ENCODE measurements at places on chromosomes 4 and X.
A peak's percentile ranks its signal among the peaks of the same experiment; 100 is the strongest.

DNA sequence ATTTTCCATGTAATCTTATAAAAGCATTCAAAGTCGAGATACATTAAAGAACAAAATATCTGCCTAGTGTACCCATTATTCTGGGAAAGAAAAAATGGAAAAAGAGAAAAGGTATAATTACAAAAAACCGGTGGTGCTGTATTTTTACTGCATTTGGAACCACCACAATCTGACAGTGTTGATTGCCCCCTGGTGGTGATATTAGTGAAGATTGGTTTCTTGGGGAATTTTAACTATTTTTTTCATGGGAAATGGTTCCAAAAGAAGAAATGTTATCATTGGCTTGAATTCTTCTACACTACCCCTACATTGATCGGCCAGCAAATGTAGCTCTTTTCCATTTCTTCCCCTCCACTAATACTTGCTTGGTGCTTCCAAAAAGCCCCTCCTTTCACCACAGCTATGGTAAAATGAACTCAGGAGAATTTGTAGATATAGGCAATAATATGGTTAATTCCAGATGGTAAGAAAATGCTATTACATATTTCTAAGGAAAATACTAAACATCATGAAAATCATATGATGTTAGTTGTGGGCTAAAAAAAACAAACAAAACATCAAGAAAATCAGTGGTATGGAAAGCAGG is 50.0 kb downstream of the COX18 start:
- DNase-seq, result peak; percentile 41

GRCh38 chrX:120408168-120408567 is 46.3 kb downstream of the ATP1B4 start:
- no peak for DNase-seq

DNA sequence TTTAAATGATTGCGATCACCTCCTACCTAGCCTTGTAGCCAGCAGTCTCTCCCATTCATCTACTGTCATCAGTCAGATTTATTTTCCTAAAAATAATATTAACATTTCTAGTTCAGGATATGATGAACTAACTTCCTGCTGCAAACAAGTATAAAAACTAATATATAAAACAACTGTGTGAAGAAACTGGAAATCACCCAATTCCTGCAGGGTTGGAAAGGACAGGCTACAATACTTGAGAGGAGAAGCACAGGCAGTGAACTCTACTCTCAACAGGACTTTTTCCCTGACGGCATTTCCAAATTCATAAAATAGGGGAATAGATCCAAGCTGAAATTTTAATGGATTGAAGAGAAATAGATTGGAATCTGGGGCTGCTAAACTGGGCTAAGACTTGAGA is 14.2 kb upstream of the BBS12 start:
- DNase-seq, result no peak

- DNase-seq, result peak; percentile 57
Observed at GRCh38 chr4:8580321-8581093, at the start of gene GPR78. TSS of gene GPR78 (plus strand) at chr4:8580392. CDS start at chr4:8580983, 591 bp downstream.

GRCh38 chr4:60389633-60390032 is 810.5 kb upstream of the ADGRL3 start:
- no peak for DNase-seq

GRCh38 chr4:169131556-169132208 is 121.6 kb upstream of the CBR4 start:
- DNase-seq, result no peak

DNA sequence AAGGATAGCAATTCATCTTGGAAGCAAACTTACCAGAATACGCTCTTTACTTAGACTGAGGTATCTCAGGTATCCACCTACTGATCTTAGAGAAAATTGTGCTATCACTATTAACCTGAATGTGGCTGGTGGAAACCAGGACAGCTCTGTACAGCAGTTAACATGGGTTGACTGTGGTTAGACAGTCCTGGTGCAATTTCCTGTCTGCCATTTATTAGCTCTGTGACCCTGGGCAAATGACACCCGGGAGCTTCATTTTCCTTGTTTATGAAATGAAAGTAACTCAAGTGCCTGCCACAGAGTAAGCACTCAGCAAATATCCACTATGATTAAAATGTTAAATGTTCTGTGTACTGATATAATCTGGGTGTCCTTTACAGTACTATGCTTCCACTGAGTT is 60.0 kb downstream of the SMC1A start:
- no peak for DNase-seq

DNA sequence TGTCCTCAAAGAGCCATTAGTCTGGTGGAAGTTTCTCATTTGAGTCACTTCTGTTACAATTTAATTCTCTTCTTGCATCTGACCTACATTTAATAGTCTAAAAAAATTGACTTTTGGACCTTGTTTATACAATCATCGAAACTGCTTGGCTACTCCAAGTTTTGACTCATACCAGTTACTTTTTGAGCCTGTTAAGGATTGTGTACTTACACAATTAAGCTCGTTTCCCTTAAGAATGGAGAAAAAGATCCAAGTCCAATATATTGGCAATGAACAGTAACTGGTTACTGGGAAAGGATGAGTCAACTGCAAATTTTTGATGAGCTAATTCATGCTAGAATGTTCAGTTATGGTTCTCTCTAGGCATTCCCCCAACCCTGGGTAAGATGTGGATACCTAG is 58.2 kb downstream of the DCX start:
- DNase-seq, result no peak

DNA sequence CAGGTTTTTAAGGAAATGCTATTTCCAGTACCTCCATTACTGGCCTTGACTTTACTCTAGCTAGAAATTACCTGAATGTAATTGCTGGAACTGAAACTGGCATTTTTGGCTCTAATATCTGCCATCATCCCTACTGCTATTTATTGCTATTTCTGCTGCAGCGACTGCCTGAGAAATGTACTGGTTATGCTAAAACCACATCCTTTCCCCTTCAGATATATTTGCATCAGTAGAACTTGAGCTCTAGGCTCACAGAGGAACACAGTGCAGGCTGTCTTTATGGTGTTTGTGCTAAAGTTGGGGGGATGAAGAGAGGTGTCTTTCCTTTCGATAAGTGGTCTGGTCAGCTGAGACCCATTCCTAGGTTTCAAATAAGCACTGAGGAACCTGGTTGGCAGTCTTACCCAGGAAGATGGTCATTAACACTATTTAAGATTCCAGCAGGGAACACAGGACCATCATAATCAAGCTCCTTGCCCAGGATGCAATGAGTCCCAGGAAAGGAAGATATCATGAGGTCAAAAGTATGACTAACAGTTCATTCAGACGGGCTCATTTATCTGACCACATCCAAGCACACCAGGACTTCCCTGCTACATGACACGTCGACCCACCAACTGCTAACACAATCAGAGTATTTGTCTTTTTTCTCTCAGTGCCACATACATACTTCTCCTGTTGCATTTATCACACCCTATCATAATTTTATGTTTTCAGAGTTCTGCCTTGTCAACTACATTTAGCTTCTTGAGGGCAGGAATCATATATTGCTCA is 137.4 kb downstream of the GABRA3 start:
- no peak for DNase-seq

DNA sequence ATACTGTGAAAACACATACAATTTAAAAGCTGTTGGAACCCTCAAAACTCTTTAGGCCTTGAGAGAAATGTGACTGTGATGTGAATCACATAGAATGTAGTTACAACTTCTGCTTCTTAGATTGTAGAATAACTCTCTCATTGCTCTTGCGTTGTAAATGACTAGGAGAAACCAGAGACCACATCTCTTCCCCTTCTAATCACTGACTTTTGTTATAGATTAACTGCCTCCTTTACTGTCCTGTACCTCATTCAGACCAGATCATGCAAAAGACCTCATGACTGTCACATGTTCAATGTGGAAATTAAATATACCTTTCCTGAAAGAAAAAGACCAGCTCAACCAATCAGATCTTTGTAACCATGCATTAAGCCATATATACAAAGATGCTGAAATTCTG is 43.2 kb upstream of the NEIL3 start:
- no peak for DNase-seq

- DNase-seq, result no peak
Observed at GRCh38 chrX:16825264-16826035, 39.2 kb downstream of the TXLNG start.

DNA sequence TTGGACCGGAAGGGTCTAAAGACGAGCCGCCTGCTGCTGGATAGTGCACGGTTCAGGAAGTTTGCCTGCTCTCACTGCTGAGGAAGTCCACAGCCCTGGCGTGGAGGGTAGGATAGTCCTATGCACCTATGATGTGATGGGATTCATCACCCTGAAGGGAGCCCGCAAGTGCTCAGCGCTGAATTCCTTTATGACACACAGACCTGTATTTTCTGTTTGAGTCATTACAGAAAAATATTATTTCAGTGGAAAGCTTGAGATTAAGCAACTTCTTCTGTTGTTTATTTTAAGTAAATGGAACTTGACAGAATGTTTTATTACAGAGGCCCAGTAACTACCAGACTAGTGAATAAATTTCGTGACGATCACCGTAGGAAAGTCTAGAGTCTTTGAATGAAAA is 123.2 kb downstream of the TRIML1 start:
- DNase-seq, result no peak

DNA sequence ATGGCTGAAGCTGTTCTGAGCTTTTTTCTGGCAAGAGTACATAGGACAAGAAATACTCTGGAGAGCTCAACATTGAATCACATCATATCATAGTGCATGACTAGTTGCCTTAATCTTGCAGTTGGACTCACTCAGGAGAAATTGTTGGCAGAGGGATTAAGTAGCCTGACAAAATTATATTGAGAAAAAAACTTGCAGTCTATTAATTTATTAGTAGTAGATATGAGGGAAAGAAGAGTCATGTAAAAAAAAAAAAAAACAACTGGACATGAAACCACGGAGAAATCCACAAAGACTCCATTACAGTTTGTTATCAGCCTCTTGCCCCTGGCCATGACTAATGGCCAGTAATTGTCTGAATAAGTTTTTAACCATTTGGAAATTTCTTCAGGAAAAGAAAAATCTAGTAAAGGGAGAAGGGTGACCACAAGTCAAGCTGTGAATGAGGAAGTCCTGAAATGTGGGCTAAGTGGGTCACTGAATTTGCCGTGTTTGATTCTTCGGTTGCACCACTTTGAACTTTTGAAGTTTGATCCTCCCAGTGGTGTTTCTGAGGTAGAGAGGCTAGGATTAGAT is 45.6 kb downstream of the FHL1 start:
- peak; percentile 33 for DNase-seq

DNA sequence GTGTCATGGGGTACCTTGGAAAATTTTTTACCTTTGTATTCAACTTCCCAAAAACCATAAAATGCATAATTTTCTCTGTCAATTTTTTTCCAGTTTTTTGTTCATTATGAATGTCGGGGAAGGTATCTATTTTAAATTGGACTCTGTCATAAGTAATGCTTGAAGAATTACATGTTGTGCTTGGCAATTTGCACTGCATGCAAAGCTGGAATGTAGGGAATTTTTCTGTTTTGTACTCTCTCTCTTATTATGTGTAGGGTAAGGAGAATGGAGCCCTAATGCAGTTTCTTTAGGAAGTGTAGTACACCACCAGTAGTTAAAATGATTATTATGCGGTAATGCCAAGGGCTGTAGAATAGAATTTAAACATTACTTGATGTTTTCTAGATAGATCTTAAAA is 137.7 kb upstream of the LIMCH1 start:
- DNase-seq, result no peak

- no peak for DNase-seq
Observed at GRCh38 chrX:103613362-103613890, 5.7 kb downstream of the TCEAL3 start.

DNA sequence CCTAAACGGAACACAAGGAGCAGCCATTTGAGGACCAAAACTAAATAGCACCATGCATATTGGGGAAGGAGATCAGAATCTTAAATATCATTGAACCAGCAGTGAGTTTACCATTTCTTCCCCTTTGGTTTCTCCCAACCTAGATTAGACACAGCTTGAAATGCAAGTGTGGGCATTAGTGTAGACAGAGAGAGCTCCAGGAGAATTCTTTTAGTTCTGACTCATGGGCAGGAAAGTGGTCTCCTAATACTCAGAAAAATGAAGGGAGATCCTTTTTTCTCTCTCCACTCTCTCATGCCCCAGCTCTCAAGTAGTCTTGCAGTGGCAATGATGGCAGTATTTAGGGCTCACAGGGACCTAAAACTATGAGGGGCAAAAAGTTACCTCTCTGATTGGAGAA is 567.9 kb downstream of the INPP4B start:
- DNase-seq, result no peak

All from SJCRH30 (cell line).